ENCODE measurements at places on chromosomes 3 and 15.
A peak's percentile ranks its signal among the peaks of the same experiment; 100 is the strongest.

- DNase-seq, result no peak
Observed at GRCh38 chr3:12458901-12459300, 25.4 kb upstream of the TSEN2 start.

GRCh38 chr3:21747966-21748555 lies 2.9 kb downstream of the ZNF385D start:
- DNase-seq, result no peak

DNA sequence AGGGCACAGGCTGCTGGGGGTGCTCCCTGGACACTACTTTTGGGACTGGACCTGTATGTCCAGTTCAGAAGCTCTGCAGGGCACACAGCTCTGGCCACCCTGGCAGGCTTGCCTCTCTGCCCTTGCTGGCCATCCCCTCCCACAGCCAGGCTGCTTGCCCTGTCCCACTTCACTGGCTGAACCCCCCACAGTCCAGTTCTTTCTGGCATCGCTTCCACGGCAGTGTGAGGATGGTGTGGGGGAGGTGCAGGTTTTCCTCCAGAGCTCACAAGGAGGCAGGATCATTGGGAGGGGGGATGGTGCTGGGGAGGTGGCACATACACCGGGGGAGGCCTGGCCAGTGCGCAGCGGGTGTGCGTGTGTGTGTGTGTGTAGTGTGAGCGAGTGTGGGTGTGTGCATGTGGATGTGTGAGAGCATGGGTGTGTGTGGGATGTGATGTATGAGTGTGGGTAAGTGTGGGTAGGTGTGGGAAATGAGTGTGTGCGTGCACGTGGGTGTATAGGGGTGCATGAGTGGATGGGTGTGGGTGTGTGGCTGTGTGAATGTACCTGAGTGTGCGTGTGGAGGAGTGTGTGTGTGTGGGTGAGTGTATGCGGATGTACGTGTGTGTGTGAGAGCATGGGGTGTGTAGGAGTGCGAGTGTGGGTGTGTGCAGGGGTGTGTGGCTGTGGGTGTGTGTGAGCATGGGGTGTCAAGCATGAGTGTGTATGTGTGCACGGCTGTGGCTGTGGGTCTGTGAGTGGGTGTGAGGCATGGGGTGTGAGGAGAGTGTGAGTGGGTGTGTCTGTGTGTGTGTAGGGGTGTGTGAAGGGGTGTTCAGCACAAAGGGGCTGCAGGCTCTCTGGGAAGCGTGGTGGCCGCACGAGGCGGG lies 155.2 kb downstream of the NSMCE3 start:
- no peak for DNase-seq

- no peak for DNase-seq
Observed at GRCh38 chr3:138945709-138946662, 951 bp downstream of the FOXL2 start.

- DNase-seq, result peak; percentile 55
Observed at GRCh38 chr15:90956274-90957030, 1.8 kb downstream of the RCCD1 start.

- no peak for DNase-seq
Observed at GRCh38 chr3:143595456-143596077, 252.7 kb downstream of the SLC9A9 start.

GRCh38 chr15:89397653-89398023 lies 63.0 kb upstream of the POLG start:
- no peak for DNase-seq

GRCh38 chr3:18830087-18830486 lies 318.2 kb upstream of the KCNH8 start:
- no peak for DNase-seq

GRCh38 chr3:133865136-133865855 lies 30.4 kb downstream of the RAB6B start:
- no peak for DNase-seq

DNA sequence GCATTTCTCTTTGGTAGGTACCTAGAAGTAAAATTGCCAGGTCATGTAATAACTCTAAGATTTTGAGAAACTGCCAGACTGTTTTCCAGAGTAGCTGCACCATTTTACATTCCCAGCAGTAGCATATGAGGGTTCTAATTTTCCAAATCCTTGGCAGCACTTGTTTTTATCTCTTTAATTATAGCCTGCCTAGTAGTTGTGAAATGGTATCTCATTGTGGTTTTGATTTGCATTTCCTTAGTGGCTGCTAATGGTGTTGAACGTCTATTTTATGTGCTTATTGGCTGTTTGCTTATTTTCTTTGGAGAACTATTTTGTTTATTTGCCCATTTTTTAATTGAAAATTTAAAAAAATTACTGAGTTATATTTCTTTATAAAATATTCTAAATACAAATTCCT lies 117.9 kb downstream of the TCF12 start:
- no peak for DNase-seq
